ENCODE measurements at places on chromosomes 2 and 18.

GRCh38 chr2:160334028-160334741 is 134.1 kb upstream of the ITGB6 start:
- peaks cover 13% of the 10 kb centered on the region for H3K36me3 ChIP-seq
- peaks cover 78% of the 10 kb centered on the region for H3K4me1 ChIP-seq
- no peak for DNase-seq
- peak overlapping the region; percentile 55 for H3K27ac ChIP-seq

DNA sequence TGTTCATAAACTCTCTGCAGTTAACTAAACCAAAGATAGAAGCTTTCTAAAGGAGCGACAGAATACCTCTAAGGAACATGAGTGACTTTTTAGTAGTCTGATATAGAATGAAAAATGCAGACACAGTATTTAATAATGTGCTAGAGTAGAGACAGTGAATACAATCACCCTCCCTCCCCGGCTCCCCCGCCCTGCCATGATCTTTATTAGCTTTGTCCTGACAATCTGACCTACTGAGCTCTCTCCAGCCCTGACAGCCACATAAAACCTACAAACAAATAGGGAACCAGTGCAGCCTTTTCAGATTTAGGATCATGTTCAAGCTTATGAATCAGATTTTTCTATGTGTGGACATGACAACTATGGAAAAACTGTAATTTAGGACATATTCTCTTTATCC is 777.6 kb upstream of the FANCL start:
- no peak for DNase-seq
- H3K27ac ChIP-seq, result no peak overlapping the region
- H3K36me3 ChIP-seq, result no peaks in the 10 kb centered on the region
- H3K4me1 ChIP-seq, result no peaks in the 10 kb centered on the region
- no peak overlapping the region for H3K4me3 ChIP-seq
- no peaks in the 10 kb centered on the region for H3K27me3 ChIP-seq

- peak; percentile 39 for DNase-seq
- peak overlapping the region; percentile 10 for H3K27ac ChIP-seq
- H3K36me3 ChIP-seq, result peaks cover 39% of the 10 kb centered on the region
- peak overlapping the region; percentile 9 for H3K4me3 ChIP-seq
- H3K4me1 ChIP-seq, result peaks cover 36% of the 10 kb centered on the region
- H3K27me3 ChIP-seq, result no peaks in the 10 kb centered on the region
Observed at GRCh38 chr18:13513021-13513420, 213.3 kb downstream of the FAM210A start.

DNA sequence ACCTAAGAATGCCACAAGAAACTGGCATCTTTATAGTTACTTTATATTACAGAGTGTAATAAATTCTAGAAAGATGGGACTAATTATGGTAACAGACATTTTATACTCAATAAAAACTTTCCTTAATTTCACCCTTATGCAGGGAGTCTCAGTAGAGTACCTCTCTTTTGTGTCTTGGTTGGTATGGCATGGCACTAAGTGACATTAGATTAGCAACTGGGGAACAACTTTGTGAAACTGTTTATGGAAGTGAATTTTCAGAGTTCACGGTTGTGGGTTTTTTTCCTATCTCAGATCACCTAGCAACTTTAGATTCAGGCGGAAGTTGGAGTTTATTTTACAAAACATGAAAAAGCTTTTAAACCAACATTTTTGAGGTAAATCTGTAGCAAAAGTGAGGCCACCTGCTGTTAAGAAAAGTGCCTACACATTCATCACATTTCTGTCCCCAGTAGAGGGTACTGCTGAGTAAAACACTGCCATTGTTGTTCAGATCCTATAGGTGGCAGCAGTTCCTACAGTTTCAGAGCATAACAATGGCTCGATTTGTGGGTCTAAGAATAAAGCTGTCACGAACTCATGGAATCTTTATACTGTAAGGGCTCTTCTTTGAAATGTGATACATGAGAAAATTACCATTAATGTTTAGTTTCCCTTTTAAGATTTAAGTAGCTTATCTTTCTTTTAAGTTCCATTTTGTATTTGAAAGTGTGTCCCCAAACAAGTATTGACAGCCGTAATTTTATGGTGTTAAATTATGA is 117.6 kb downstream of the CAMKMT start:
- H3K4me3 ChIP-seq, result no peak overlapping the region
- H3K4me1 ChIP-seq, result peaks cover 7% of the 10 kb centered on the region
- no peak overlapping the region for H3K27ac ChIP-seq
- no peaks in the 10 kb centered on the region for H3K36me3 ChIP-seq
- peak; percentile 29 for DNase-seq

GRCh38 chr2:239936838-239937581 is 88.1 kb downstream of the NDUFA10 start:
- H3K36me3 ChIP-seq, result peaks cover 6% of the 10 kb centered on the region
- no peak for DNase-seq
- no peaks in the 10 kb centered on the region for H3K27me3 ChIP-seq
- peaks cover 5% of the 10 kb centered on the region for H3K4me1 ChIP-seq

- no peak overlapping the region for H3K27ac ChIP-seq
- peaks cover 15% of the 10 kb centered on the region for H3K27me3 ChIP-seq
- no peak for DNase-seq
- peaks cover 28% of the 10 kb centered on the region for H3K4me1 ChIP-seq
- H3K4me3 ChIP-seq, result no peak overlapping the region
Observed at GRCh38 chr2:68693951-68694350, 40.7 kb upstream of the ARHGAP25 start.

DNA sequence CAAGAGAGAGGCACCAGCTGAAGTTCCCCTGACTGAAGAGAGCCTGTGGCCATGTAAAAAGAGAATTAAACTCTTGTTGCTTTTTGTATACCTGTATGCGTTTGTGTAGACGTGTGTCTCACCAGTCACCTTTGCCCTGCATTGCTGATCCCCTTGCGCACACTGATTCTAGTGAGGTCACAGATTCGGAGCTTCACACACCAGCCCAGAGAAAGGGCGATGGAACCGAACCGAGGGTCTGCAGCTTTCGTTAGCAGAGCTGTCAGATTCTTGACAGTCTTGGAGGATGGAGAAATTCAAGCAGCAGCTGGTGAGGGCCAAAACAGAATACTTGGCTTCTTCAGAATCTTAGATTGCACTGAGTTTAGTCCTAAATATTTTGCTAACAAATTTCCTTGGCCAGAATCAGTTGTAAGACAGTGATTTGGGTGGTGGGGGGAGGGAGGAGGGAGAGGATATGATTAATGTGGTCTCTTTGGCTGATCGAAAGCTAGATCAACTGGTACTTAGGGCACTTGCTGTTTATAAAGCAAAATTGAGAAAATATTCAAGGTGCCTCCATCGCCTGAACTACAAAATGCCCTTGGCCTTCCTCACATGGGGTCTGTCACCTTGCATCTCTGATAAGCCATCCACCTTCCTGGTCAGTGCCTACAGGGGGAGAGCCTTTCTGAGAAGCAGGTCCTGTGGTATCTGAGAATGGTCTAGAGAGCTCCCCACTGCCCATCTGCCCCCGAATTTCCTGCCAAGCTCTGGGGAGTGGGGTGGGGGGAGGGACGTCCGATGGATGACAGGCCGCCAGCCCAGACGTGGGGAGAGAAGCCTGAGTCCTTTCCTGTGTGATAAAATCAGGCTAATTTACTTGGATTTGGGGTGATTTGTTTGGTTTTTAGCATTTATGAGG is 123.5 kb downstream of the CABLES1 start:
- H3K27ac ChIP-seq, result no peak overlapping the region
- no peak for DNase-seq
- H3K4me1 ChIP-seq, result peaks cover 33% of the 10 kb centered on the region
- no peaks in the 10 kb centered on the region for H3K36me3 ChIP-seq

GRCh38 chr18:62200121-62200914 is 13.3 kb downstream of the RELCH start:
- H3K27ac ChIP-seq, result no peak overlapping the region
- no peak overlapping the region for H3K4me3 ChIP-seq
- H3K4me1 ChIP-seq, result peaks cover 47% of the 10 kb centered on the region
- DNase-seq, result no peak
- no peaks in the 10 kb centered on the region for H3K27me3 ChIP-seq
